NCI-H774 (cell line): ENCODE measurements at places on chromosomes 6 and 20.
A peak's percentile ranks its signal among the peaks of the same experiment; 100 is the strongest.

GRCh38 chr6:25944688-25945574 is 14.4 kb upstream of the SLC17A2 start:
- no peak for DNase-seq

GRCh38 chr6:155498370-155498769 is 42.7 kb upstream of the NOX3 start:
- DNase-seq = no peak

DNA sequence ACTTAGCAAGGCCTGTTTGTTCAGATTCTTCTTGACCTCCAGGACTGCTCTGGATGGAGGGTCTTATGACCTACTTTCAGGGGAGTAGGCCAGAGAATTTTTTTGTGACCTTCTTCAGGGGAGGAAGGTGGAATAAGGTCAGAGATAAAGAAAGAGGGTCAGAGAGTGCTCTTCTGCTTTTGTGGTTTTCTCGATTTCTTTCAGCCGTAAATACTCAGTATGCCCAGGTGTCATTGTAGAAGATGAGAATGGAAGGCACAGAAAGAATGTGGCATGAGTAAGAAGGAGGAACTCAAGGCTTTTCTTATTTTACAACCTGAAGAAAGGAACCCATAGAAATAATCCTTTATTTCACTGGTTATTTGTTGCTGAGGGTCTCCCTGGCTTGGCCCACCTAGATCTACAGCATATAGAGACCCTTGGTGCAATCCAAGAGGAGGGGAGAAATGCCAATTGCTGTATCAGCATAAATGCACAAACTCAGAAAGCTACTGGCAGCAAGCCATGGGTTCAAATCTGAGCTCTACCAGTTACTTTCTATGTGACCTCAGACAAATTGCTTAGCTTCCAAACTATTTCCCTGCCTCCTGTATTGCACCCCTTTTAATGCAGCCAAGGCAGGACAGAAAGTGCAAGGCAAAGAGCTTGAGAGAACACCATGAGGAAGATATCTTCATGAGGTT is 68.0 kb downstream of the OLIG3 start:
- no peak for DNase-seq

DNA sequence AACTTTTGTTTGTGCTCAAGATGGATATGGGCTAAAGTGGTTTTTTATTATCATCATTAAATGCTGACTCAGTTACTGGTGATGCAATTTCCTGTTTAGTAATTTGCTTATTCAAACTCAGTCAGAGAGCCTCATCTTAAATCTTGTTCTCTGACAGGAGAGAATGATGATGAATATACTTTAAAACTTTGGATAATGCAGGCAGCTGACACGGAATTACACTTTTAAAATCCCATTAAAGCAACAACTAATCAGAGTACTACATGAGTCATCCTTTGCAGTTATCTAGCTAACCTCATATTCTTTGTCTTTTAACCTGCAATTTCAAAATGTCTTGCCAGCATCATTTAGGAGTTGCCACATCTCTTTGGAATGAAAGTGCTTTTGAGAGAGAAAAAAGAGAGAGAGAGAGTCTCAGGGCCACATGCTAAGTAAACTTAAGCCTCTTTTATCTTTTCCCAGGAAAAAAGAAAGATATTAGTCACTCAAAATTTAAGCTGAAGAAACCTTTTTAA is 9.2 kb upstream of the C6orf141 start:
- peak; percentile 3 for DNase-seq

DNA sequence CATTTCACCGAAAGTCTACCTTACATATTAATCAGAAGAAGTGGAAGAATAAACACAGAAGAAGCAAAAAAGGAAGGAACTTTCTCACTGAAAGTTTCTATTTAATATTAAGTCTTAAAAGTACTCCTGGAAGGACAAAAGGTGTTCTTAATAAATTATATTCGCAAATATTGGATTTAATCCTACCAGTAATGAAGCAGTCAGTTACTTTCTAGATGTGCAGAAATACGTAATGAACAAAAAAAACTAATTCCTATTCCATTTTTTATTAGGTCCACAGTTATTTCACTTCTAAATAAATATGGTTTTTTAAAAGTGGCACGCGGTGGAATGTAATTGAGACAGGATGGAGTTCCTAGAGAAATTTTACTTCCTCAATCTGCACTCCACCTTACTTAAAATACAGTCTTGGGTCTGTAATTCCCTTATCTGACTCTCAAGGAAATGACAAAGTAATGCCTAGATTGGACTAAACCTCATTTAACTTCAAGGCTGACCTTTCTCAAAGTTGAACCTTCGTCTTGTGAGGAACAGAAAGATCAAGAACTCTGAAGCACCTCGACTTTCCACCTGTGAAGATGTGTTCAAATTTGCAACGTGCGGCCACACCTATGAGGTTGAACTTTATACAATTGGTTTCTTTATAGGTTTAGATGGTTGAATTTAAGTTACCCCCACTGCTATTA is 1.1 kb upstream of the TRAM2 start:
- DNase-seq = no peak

DNA sequence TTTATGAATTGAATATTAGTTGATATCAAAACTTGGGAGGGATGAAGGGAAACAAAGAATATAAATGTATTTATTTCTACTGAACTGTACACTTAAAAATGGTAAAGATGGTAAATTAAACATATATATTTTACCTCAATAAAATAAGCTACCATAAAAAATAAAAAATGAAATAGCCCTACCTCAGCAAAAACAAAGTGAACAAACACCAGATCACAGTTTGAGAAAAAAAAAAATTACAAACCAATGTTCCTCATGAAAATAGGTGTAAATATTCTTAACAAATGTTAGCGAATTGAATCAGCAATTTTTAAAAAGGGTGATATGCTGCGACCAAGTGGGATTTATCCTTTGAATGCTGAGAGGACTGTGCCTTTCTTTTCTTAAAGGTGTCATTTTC is 28.3 kb upstream of the ZNF184 start:
- DNase-seq = no peak

DNA sequence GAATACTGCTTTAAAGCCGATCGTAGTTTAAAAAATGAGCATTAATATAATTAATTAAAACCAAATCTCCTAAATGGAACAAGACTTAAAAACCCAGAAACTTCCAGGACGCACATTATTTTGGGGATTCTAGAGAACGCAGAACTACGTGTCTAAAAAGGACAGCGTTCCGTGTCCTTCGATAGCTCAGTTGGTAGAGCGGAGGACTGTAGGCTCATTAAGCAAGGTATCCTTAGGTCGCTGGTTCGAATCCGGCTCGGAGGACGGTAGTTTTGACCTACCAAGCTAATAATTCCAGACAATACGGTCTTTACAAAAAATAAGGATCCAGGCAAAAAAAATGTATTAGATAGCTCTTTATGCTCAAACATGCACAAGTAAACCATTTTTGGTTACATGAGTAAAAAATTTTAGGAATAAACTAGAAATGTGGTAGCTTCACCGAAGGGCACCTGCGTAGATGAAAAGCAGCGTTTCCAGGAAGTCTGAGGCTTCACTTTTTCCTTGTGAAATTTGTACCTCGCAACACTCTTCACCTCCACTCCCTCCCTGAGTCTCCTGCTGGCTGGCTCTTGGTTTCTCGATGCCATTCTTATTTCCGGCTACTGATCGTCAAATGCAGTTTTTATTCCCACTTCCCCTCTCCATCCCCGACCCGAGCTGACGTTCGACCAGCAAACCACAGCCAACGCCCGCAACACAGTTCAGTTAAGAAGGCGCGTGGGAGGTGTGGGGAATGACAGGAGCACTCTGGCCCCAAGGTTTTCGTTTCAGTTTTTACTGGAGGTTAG is 19.6 kb upstream of the ABT1 start:
- DNase-seq = no peak

DNA sequence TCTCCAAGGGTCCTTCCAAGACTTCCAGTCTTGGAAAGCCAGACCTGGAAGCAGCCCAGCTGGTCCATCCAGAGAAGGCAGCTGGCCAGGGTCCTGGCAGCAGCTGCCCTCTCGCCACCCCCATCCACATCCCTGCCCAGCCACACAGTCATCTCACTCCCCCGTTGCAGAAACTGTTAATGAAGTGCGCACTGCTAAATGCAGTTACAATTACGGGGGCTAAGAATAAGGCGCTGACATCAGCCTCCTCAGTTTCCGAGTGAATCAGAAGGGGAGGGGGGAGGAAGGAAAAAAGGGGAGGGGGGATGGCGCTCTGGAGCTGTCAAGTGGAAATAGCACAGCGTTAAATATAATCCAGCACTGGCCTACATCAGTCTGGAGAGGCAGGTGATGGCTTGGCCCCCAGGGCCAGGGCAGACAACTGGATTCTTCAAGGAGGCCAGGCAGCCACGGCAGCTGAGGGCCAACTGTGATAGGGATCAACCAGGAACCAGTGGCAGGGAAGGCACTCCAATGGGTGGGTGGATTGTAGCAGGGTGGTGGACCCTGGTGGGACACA is 6.9 kb downstream of the RIMS4 start:
- DNase-seq = no peak

GRCh38 chr6:159853754-159854153 is 37.0 kb upstream of the MAS1 start:
- no peak for DNase-seq

GRCh38 chr20:59159493-59160376 is 3.9 kb upstream of the ZNF831 start:
- DNase-seq = peak; percentile 26

GRCh38 chr6:35312807-35313206 is 15.2 kb downstream of the DEF6 start:
- no peak for DNase-seq

- no peak for DNase-seq
Measured at GRCh38 chr20:13690943-13691342, 52.2 kb upstream of the TASP1 start.

DNA sequence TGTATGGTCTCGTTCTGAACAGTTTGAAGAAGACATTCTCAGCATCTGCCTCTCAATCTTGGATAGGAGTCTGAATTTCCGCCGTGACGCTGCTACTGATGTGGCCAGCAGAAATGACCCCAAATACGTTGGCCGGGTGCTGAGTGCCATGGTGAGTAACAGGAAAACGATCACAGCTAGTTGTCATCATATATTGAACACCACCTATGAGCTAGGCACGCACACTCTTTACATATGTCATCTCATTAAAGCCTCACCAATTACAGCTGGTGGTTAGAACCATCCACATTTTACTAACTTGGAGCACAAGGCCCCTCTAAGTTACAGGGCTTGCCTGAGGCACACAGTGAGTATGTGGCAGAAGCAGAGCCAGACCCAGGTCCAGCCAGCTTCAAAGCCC is 17.1 kb downstream of the TGM3 start:
- DNase-seq = no peak

DNA sequence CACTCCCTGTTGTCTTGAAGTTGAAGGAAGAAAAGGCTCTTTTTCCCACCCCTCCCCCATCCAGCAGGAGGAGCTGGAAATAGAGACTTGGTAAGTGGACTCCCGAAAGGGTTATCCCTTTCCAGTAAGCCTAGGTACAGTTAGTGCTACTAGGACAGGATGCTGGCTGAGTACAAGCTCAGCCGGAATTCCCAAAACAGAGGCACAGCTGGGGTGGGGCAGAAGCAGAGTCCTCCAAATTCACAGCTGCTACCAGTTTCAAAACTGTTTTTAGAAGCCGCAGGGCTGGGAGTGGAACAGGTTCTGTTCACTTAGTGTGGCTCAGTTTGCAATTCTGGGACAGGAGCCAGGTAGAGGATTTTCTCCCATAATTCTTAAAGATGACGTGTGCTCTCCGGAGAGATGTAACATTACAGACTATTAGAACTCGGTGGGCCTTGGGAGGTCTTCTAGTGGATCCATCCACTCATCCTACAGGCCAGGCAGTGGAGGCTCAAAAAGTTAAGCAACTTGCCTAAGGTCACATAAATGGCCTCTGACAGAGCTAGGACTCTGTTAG is 19.0 kb upstream of the UTRN start:
- DNase-seq = no peak

GRCh38 chr6:161487694-161488093 is 213.8 kb upstream of the AGPAT4 start:
- no peak for DNase-seq
